Stimulated activated memory B cell treated with anti-CD40 and anti-IgM and Interleukin-4, amounts not matched to agents 10 μg/mL and 1 μg/mL and 100 μg/mL, for 72 hours (primary cell): ENCODE measurements at places on chromosomes 2 and 18.

- ATAC-seq: no peak
Measured at GRCh38 chr2:151996243-151997003, 102.4 kb downstream of the CACNB4 start.

DNA sequence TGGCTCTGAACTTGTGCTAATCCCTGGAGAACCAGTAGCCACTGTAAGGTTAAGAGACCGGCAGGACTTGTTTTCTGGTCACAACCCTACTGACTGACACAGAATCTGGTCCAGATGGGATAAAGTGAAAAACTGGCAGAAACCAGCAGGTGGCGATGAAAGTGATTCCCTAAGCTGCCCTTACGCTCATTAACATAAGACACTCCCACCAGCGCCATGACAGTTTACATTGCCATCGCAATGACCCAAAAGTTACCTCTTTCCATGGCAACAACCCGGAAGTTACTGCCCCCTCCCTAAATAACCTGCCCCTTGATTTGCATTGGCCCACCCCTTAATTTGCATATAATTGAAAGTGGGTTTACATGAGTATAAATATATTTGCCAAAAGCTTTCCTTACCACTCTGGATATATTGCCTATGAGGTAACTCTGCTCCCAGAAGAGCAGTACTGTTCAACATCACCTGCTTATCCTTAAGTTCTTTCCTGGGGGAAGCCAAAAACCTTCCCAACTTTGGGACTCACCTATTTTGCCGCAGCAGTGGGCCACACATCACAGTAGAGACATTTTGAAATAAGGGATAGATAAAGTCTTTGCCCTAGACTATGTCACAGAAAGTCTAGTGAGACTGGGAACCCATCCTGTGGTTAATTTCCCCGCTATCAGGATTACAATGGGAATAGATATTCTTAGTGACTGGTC, 35.8 kb upstream of the AFF3 start:
- peak; percentile 83 for ATAC-seq

- ATAC-seq: no peak
Measured at GRCh38 chr2:88074150-88074549, 6.5 kb downstream of the SMYD1 start.

- no peak for ATAC-seq
Measured at GRCh38 chr2:97735161-97735561, 21.8 kb downstream of the ZAP70 start.

DNA sequence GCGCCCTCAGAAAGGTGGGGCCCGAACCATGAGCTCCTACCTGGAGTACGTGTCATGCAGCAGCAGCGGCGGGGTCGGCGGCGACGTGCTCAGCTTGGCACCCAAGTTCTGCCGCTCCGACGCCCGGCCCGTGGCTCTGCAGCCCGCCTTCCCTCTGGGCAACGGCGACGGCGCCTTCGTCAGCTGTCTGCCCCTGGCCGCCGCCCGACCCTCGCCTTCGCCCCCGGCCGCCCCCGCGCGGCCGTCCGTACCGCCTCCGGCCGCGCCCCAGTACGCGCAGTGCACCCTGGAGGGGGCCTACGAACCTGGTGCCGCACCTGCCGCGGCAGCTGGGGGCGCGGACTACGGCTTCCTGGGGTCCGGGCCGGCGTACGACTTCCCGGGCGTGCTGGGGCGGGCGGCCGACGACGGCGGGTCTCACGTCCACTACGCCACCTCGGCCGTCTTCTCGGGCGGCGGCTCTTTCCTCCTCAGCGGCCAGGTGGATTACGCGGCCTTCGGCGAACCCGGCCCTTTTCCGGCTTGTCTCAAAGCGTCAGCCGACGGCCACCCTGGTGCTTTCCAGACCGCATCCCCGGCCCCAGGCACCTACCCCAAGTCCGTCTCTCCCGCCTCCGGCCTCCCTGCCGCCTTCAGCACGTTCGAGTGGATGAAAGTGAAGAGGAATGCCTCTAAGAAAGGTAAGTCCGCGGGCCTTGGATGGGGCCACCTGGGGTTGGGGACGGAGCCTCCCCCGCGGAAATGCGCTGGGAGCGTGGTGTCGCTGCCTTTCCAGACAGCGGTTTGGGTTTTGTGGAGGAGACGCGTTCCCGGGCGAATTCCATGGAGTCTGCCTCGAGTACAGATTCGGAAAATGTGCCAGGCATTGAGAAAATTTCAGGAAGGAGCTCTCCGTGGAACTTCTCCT, 559 bp downstream of the HOXD1 start:
- peak; percentile 18 for ATAC-seq
